ENCODE measurements at places on chromosomes 16 and 17.
A peak's percentile ranks its signal among the peaks of the same experiment; 100 is the strongest.

GRCh38 chr17:58679263-58680037, 12.4 kb downstream of the TEX14 start:
- no peak for DNase-seq

DNA sequence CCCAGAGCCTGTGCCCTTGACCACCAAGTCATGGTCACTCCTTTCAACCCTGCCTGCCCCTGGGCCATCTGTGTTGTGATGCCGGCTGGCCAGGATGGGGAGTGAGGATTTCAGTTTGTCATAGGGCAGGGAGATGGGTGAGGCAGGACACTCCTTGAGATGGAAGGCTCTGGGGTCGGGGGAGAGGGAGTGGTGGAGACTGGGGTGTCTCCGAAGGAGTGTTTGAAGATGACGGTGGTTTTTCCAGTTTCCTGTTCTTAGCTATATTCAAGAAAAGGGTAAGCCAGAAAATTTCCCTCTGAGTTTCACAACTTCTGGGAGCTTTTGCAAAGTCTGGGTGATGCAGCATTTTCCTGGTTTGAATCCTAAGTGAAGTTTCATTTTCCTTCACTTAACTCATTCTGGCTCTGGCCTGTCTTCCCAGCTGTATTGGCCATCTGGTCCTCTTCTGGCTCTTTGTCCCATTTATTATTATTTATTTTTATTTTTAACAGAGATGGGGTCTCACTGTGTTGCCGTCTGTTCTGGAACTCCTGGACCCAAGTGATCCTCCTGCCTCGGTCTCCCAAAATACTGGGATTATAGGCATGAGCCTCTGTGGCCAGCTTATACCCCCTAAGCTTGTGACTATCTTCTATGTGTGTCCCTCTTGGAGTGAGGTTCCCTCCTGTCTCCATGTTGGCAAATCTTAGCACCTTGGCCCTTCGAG, 27.7 kb downstream of the ABCC1 start:
- no peak for DNase-seq

DNA sequence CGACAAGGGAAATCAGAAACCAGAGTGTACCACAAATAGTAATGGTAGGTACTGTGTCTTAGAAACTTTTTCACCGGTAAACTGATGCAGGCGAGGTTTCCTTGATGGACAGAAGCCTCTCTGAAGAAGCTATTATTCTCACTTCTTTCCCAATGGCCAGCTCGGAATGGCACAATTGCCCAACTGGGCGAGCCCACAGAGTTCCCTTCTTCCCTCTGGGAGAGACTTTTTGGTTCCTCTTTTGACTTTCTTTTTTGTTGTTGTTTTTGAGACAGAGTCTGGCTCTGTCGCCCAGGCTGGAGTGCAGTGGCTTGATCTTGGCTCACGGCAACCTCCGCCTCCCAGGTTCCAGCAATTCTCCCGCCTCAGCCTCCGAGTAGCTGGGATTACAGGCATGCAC, 16.9 kb downstream of the SLC43A2 start:
- no peak for DNase-seq

GRCh38 chr17:57284984-57285646, 28.8 kb downstream of the MSI2 start:
- peak; percentile 46 for DNase-seq

GRCh38 chr17:74567397-74567796, at the start of gene CD300H:
Gene CD300H (minus strand): TSS chr17:74567509.
- DNase-seq, result no peak

All from stimulated activated naive CD4-positive, alpha-beta T cell treated with Interleukin-2 at 50 U/mL for 16 hours (primary cell).